ENCODE measurements at places on chromosomes 11 and 22.

- no peak for DNase-seq
These were observed 439 bp downstream of the YAP1 start for GRCh38 chr11:102110761-102111010.

DNA sequence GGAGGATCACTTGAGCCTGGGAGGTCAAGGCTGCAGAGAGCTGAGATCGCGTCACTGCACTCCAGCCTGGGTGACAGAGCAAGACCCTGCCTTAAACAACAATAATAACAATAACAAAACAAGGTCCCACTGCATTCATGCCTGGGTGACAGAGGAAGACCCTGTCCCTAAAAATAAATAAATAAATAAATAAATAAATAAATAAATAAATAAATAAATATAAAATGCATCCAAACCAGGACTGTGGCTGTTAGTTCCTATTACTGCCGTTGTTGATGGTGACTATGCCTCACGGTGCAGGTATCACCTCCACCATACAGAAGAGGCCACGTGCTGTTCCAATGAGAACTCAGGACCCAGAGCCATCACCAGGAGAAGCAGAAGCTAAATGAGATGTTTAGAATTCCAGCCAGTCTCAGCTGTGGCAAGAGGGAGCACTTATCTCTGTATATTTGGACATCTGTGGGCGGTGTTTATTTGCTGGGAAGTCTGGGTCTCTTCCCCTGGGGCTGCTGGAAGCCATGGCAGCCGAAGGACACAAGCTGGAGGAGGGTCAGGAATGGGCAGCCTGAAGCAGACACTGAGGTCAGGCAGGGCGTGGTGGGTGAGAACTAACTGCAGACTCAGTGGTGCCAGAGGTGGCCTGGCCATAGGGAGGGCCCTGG lies 21.6 kb downstream of the C11orf86 start:
- DNase-seq: no peak

- DNase-seq: no peak
These were observed 11.9 kb upstream of the MRPL11 start for GRCh38 chr11:66450560-66450959.

GRCh38 chr11:80214413-80214812 lies 773.6 kb upstream of the TENM4 start:
- no peak for DNase-seq

- DNase-seq: no peak
These were observed 29.4 kb downstream of the GRIK4 start for GRCh38 chr11:120540744-120541465.

- peak; percentile 90 for DNase-seq
These were observed 499.0 kb upstream of the CCDC179 start for GRCh38 chr11:23359297-23359696.

DNA sequence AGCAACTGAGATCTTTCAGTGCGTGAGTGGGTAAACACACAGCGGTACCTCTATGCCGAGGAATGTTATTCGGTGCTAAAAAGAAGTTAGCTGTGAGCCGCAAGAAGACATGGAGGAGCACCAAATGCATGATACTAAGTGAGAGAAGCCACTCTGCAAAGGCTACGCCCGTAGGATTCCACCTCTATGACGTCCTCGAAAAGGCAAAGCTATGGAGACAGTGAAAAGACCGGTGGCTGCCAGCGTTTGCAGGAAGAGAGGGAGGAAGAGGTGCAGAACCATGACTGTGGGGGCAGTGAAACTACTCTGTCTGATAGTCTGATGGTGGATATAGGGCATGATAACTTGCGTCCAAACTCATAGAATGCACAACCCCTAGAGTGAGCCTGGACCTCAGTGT lies 28.7 kb downstream of the IGF2 start:
- DNase-seq: no peak

DNA sequence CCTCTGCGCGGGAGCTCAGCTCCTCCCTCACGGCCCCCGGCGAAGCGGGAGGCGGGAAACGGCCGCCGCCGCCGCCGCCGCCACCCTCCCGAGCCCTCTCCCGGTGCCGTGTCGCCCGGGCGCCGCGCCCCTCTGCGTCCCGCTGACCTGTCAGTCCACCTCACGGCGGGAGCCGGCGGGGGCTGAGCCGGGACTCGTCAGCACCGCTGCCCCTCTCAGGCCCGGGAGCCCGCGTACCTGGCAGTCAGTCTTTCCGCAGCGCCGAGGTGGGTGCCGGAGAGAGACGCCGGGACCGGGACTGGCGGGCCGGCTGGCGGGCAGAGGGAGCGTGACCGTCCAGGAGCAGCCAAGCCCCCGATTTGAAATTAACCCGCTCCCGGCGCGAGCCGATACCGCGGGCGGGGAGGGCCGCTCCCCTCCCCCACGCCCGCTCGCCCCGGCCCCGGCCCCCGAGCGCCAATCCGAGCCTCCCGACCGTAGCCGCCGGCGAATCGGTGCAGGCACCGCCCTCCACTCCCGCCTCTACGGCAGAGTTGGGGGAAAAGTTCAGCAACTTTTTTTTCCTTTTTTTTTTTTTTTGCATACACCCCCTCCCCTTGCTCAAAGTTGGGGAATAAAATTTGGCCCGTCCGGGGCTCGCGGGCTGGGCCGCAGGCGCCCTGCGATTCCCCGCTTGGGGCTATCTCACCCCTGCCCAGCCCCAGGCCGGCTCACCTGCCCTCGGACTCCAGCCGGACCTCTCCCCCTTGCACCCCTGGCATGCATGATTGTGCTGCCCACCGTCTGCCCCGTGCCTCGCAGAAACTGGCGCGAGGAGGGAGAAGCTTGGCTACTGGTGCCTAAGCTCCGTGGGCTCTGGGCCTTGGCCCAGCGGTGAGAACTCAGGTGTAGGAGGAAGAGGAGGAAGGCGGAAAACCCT lies 774 bp upstream of the E2F8 start:
- peak; percentile 47 for DNase-seq

- no peak for DNase-seq
These were observed 52.4 kb downstream of the TECTA start for GRCh38 chr11:121153472-121153871.

GRCh38 chr11:86658534-86658933 lies 13.9 kb downstream of the ME3 start:
- no peak for DNase-seq

GRCh38 chr11:35478471-35479091 lies 46.8 kb downstream of the PAMR1 start:
- no peak for DNase-seq

GRCh38 chr11:116294630-116295029 lies 478.2 kb downstream of the BUD13 start:
- no peak for DNase-seq

GRCh38 chr22:37464181-37464580 lies 22.0 kb downstream of the MFNG start:
- DNase-seq: peak; percentile 53

GRCh38 chr11:76790251-76790650 lies 7.1 kb downstream of the TSKU start:
- DNase-seq: no peak

DNA sequence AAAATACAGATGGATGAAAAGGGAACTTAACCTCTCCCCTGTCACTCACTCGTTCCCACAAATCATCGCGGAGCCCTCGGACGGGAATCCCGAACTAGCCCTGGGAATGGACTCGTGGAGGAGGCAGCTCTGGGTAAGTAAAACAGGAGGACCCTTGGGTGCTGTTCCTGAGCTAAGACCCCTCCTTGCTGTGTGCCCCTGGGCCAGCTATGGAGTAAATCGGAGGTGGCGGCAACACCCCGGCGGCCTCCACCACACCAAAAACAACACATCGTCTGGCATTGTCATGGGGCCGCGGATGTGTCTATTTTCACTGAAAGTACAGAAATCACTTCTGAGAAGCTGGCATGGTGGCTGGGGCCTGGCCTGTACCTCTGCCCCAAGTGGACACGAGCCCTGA lies 12.1 kb downstream of the CPT1A start:
- DNase-seq: no peak

GRCh38 chr11:128336203-128336602 lies 251.2 kb downstream of the ETS1 start:
- DNase-seq: peak; percentile 91

GRCh38 chr11:109088086-109088485 lies 333.9 kb upstream of the C11orf87 start:
- DNase-seq: no peak
